Tongue (tissue), 3 donors: ENCODE measurements at places on chromosomes 1 and 21.

GRCh38 chr21:35828161-35828560 lies 232.2 kb downstream of the SETD4 start:
- DNase-seq: no peak

- no peak for DNase-seq
Observed at GRCh38 chr1:204704794-204705492, 19.4 kb upstream of the LRRN2 start.

DNA sequence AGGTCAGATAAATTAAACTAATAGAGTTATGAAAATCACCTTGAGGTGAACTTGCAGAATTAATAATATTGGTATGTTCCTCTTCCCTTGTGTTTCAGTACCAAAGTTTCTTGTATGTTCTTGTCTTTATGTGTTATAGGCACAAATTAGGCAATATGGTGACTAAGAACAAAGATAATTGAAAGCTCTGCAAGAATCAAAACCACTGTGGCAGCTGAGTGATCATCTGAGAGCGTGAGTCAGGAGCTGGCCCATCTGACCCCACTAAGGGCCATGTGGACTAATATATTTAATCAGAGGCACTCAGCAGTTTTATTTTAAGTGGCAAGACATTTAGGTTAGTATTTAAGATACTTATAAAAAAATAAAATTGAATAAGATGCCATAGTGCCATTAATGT lies 12.8 kb upstream of the CASQ2 start:
- no peak for DNase-seq

DNA sequence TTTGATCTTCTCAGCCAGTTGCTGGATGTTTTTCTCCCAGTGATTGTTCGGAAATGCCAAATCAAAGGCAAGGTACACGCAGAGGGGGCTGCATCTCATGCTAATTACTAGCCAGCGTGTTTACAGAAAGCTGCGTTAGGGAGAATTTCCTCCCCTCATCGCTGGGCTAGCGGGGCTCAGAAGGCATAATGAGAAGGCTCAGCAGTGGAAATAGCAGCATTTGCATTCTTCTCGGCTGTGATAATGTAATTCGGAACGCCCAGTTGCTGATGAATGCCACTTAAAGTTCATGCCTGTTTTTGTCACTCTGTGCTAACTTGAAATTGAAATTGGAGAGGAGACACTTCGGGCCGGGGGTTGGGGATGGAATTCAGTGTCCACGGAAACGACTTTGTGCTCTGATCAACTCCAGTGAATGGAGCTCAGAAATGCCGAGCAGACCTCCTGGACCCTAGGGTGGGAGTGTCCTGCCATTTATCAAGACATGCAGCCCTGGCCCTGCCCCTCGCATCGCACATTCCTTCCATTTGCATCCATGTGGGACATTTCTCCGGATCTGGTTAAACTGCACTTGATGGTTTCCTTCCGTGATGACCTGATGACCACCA lies 313.4 kb upstream of the C1orf174 start:
- peak; percentile 10 for DNase-seq

GRCh38 chr1:228284148-228284495 lies 76.3 kb downstream of the OBSCN start:
- DNase-seq: no peak

DNA sequence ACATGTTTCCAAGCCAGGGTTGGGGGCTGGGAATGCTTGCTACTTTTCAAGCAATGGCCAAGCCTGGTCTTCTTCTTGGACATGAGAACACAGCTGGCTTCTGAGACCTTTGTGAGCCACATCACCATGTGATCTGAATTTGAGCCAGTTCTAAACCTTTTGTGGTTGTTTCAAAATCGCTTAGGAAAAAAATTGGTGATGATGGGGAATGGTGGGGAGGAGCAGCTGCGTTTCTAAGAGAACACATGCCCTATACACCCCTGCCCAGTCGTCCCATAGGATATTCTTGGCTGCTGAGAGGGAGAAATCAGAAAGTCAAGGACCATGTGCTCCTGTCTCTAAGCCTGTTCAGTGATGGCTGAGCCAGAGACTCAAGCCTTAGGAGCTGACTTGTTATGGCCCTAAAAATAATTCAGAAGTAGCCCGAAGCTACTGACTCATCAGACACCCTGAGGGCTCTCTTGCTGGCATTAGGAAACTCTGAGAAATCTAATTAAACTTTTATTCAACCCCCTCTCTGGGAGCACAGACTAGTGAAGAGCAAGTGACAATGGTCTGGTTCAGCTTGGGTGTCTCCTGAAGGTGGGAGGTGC lies 30.5 kb downstream of the CCDC185 start:
- DNase-seq: peak; percentile 58

DNA sequence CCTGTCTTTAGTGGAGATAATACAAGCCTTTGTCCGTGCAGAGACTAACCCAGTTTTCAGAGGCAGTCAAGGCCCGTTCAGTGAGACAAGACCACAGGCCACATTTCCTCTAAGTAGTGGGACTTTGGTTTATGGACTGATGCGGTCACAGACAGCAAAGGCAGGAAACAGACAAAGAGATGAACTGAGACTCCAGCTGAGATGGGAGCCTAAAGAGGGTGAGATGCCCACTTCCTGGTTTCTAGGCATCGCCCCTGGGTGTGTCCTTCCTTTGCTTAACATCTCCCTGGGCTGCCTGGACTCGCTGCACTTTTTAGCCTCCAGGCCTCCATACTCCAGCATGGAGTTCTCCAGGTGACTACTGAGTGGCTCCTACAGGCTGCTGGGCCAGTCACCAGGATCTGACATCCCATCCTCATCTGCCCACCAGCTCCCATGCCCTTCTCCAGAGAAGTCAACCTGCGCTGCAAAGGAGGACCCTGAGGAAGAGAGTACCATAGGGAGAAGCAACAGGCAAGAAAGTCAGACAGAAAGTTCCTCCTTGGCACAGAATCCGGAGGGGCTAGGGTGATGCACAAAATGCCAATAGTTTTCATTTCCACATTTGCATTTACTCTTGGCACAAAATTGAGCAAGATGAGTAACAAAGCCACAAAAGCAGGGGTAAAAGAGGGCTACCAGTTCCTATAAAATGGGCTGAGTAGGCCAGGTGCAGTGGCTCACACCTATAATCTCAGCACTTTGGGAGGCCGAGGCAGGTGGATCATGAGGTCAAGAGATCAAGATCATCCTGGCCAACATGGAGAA lies 15.1 kb downstream of the THEMIS2 start:
- no peak for DNase-seq

- no peak for DNase-seq
Observed at GRCh38 chr1:243740255-243740999, 109.6 kb downstream of the AKT3 start.

DNA sequence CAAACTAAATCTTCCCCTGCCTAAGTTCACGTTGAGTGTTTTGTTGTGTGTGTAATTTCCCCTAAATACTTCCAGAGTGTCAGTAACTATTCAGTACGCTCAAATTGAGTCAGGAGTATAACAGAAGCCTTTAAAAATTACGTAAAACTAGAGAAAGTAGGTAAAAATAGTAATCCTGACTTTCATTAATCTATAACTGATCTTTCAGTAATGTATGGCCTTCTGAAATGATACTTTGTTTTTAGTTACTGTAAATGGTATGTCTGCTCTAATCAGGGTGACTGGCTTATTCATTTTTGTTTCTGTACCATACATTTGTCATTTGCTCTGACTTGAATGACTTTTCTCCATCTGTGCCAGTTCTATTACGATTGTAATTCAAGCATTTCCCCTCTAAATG lies 29.4 kb downstream of the MIER1 start:
- DNase-seq: no peak

DNA sequence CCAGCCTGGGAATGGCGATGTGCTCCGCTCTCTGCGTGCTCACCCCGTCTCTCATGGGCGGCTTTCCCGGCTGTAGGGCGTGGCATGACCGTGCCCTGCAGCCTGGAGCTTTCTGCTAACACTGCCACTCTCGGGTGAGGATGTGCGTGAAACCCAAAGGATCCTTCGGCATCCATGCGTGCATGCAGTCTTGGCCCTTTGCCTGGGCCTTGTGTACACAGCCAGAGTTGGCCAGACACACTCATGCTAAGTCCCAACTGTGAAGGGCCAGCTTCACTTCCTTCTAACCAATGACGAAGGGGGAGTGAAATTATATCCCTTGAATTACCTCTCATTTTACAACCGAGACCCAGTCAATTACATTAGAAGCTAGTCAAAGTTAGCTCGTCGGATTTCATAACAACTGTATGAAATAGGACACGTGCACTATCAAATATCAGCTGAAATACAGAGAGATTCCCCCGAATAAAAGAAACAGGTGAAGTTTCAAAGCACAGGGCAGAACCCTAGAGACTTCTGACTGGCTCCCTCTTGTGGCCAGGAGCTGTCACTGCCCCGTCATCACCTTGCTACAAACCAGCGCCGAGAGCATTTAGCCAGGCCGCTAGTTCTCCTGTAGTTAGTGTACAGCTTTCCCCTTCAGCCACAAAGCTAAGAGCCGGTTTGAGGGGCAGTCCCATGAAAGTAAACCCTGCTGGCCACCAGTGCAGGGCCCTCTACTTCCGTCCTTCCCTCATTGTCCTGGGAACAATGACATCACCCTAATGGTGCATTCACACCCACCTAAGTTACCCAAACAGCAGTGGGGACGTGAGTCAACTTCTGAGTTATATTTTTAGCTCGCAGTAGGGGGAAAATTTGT lies 63.4 kb upstream of the COA6 start:
- DNase-seq: peak; percentile 76

GRCh38 chr1:212074313-212074712 lies 38.8 kb downstream of the DTL start:
- peak; percentile 51 for DNase-seq

DNA sequence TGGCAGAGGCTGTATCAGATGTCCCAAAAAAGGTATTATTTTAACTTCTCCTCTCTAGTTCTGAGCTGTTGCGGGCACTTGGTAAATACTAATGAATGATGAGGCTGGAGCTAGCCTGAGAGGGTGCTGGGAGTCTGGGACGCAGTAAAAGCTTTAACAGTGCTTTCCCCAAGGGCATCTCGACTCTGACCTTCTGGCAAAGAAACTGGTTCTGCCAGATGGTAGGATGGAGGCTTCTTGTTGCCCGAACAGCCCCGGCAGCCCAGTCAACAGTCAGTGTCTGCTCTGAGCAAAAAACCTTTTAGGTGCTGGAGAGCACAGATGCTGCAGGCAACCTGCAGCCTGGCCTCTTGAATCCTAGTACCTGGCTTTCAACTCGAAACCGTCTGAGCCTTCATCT lies 2.5 kb upstream of the PNRC2 start:
- DNase-seq: no peak

DNA sequence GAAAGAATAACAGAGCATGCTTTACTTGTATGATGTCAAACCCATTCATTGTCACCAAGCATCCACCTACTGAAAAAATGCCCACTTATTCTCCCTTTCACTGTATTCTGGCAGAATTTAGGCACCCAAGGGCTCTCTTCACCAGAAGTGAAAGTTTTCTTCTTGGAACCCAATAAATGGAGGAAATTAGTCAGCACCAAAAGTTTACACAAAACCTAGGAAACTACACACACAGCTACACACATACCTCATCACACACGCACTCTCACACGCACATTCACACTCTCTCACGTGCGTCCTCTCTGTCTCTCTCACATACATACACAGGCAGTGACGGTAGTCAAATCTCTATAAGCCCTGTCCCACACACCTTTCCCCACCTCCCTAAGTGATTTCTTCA lies 37.6 kb downstream of the MCOLN2 start:
- no peak for DNase-seq

DNA sequence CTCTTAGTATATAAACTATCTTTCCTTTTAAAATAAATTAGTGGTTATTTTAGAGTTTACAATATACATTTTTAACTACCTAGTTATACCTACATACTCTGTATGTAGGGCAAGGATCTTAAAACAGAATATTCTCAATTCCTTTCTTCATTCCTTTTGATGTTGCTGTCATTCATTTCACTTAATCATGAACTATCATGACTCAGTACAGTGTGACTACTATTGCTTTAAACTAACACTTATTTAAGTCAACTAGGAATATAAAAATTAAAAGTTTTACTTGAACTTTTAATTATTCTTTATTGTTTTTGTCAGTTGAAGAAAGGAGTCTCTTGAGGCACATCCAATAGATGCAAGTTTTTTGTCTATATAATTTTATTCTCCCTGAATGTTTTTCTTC lies 726.4 kb downstream of the BRINP3 start:
- no peak for DNase-seq

- no peak for DNase-seq
Observed at GRCh38 chr1:160672789-160673695, 26.2 kb upstream of the SLAMF1 start.

DNA sequence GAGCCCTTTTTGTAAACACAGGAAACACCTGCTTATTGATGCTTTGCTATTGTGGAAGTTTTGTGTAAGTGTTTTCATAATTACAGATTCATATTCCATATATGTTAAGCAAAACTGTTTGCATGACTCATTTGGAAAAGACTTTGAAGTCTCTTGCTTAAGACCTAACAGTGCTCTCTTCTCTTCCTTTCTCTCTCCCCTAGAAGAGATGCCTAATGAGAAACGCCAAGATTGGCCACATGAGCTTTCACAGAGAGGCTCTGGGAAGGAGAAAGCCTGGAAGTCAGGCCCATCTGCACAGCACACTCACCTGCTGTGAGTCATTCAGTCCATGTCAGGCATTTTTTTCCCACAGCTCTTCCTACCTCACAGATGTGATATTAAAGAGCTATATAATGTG lies 101.6 kb upstream of the PALMD start:
- peak; percentile 90 for DNase-seq

GRCh38 chr1:72521659-72522058 lies 239.3 kb upstream of the NEGR1 start:
- no peak for DNase-seq

DNA sequence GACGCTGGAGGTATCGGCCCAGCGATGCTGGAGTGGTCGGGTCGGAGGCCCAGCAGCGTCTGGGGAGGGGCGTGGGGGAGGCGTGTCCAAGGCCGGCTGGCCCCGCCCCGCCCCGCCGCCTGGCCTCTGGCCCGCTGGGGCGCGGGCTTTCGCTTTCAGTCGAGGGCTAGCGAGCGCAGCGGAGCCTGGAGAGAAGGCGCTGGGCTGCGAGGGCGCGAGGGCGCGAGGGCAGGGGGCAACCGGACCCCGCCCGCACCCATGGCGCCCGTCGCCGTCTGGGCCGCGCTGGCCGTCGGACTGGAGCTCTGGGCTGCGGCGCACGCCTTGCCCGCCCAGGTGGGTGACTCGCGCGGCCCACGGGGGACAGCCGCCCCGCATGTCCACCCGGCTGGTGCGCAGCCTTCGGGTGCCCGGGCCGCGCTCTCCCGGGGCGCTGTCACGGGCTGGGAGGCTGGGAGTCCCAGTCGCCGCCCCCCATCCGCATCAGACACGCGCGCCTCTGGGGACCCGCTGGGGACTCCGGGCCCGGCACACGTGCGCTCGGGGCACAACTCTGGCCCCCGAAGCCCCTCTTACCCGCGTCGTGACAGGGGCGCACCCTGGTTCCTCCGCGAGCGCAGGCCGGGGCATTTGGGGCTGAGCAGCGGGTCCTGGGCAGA lies at the start of gene TNFRSF1B:
TNFRSF1B (plus strand) TSS at position 158 of the 659 bp plus-strand sequence; CDS start at position 259, 101 bp downstream.
- DNase-seq: peak; percentile 47

DNA sequence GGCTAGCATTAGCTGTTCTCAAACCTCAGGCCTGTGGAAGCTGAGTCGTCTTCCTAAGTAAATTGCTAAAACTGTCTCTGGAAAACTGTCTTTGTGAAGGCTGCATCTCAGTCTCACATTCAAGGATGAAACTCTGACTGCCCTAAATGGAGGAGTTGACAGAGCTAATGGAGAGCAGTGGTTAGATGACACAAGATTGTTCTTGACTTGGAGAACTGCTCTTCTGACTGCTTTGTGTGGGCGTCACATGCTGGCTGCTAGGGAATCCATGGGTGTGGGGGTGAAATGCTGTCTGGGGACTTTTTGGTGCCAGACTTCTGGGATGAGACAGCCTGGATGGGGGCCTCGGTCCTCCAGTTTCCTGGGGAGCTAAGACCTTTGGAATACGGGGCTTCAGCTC lies 24.5 kb upstream of the TSPAN2 start:
- no peak for DNase-seq

GRCh38 chr1:195096051-195096521 lies 1512.2 kb downstream of the KCNT2 start:
- no peak for DNase-seq
